ENCODE measurements at places on chromosomes 7 and 10. TPM values are rescaled to one million over a fixed set of nuclear protein-coding genes. Genes with fewer than 3 reads are reported as not detected.

DENND10 gene
- 36.7 TPM for total RNA-seq

FGL2 gene
- 19.1 TPM for total RNA-seq

CAV2 gene
- 11.5 TPM for total RNA-seq

- no peak for DNase-seq
These were observed 25.9 kb downstream of the LRRC17 start for GRCh38 chr7:102938679-102939078.

DNA sequence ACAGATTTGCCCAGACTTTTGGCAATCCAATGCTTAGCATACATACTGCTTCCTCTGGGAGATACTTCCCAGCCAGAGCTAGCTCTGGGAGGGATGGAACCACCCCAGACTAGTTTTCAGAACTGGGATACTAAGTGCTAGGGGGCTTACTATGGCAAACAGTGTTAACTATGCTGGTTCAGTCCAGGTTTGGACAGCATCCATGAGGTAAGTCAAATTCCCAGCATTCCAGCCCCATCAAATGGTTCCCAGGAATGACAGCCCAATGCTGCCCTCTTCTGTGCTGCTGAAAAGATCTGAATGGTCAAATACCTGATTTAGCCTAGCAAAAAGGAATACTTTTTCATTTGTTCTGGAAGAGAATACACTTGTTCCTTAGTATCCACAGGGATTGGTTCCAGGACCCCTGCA is 141.7 kb upstream of the CCDC6 start:
- peak; percentile 41 for DNase-seq

DNA sequence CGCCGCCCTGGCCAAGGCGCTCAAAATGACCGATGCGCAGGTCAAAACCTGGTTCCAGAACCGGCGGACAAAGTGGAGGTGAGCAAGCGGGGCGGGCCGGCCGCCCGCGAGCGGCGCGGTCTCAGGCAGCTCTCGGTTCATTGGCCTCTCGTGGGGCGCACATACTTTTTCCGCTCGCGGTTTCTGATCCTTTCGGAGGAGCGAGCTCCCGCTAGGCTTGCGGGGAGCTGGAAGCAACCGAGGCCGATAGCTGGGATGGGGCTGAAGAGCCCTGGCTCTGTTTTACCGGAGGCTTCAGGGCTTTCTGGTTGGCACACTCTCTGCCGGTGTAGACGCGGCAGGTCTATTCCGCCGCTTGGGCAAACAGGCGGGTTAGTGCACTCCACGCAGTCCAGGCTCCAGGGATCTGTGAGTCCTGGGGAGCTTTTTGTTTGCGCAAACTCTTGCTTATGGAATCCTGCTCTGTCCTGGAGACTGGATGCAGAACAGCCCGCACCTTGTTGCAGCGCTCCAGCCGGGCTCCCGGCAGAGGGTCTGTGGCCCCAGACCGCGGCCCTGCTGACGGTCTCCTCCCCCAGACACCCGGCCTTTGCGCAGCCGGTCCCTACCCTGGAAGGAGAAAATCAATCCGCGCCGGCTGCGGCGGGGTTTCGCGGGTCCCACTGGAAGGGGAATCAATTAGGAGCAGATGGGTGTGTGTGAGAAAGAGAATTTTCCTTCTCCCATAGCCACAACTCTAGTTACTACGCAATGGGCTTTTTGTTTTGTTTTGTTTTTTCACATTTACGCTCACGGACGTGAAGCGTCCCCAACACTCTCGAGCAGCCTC is 3.4 kb downstream of the TLX1 start:
- no peak for DNase-seq

DNA sequence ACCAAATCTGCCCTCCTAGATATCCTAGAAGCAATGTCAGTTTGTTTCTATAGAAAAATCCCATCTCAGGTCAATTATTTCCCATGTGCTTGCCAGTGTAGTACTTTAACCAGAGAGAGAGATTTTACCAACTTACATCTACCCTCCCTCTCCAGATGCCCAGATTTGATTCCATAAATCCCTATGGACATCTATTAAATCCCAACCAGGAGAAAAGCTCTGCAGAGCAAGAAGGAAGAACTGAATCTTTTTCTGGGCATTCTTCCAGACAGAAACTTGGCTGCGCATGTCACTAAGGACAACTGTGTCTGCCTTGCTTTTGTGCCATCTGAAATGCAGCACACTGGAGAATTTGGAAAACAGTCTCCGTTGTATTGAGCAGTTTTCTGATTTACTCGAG is 597.6 kb downstream of the SORCS1 start:
- no peak for DNase-seq

- peak; percentile 7 for DNase-seq
These were observed 45.8 kb upstream of the WIPI2 start for GRCh38 chr7:5143935-5144903.

All from cerebellum (tissue), 4 donors.